Fibroblast of pulmonary artery (primary cell): ENCODE measurements at places on chromosomes 2 and 18.

- DNase-seq, result no peak
These were observed 316.9 kb upstream of the LRRTM4 start for GRCh38 chr2:77839102-77839501.

- peak; percentile 66 for DNase-seq
These were observed 30.7 kb upstream of the MLPH start for GRCh38 chr2:237456200-237456843.

- DNase-seq, result no peak
These were observed 95.0 kb downstream of the HNRNPLL start for GRCh38 chr2:38507712-38508111.

DNA sequence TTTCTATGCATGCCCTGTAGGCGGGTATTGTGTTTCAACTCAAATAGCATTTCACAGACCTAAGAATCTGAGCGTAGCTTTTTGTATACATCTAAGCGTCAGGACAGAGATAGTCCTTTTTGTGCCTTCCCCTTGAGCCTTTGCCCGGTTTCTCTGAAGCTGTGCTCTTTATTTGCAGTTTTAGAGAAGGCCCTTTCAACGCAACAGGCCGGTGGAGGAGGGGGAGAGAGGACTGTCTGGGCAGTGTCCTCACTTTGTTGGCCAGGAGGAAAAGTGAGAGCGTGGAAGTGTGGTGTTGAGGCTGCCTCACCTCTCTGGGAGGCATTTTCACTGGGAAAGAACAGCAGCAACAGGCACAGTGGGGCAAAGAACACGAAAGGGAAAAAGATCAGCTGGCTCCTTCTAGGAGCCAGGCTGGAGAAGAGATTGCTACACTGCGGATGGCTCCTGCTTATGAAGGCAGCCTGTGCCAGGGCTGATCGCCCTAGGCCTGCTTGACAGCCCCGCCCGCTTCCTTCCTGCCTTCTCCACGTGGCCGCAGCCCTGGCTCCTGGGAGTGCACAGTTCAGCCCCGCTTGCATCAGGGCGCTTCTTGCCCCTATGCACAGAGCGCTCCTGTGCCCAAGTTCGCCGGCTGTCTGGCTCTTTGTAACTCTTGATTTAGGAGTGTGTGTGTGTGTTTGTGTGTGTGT, 195.6 kb upstream of the POU3F3 start:
- no peak for DNase-seq

GRCh38 chr2:231395188-231396057, at the start of gene B3GNT7:
Gene B3GNT7, plus strand, starts transcription at chr2:231395710. Its CDS starts 94 bp downstream, at chr2:231395804.
- DNase-seq, result no peak

DNA sequence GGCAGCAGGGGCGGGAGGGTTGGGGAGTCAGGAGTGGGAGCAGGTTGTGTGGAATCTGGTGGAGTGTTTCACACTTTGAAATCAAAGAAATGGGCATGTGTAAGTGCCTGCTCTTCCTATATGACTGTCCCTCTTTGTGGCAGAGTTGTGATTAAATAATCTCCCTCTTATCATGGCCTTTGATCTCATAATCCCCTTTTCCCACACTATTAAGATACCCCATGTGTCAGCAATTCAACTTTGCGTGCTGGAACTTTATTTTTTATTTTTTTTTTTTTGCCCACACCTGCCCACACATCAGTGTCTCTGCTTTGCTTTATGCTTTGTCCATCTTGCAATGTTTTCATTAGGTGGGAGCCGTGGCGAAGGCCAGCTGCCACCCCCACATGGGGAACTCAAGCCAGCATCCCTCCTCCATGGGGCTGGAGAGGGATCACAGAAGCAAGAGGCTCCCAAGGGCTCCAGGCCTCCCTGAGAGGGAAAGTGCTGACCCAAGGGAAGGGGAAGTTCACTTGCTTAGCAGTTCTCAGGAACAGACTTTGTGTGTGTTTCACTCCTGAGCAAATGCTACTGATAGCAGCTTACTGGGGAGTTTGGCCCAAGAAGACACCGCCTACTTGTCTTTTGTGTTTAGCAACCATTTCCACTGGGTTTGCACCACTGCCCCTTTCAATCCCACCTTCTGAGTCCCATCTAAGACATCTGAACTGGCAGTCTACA, 243.4 kb downstream of the BCL11A start:
- DNase-seq, result no peak

GRCh38 chr2:216559625-216560156, 61.0 kb downstream of the RPL37A start:
- no peak for DNase-seq

DNA sequence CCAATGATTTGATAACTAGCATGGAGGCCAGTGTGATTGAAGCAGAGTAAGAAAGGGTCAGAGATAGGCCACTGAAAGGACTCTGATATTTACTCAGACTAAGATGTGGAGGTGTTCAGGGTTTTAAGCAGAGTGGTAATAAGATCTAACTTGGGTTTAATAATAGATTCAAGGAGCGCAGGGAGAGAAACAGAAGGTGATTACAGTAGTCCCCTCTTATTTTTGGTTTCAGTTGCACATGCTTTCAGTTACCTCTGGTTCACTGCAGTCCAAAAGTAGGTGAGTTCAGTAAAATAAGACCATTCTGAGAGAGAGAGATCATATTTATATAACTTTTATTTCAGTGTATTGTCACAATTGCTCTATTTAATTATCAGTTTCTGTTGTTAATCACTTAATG, 13.5 kb upstream of the GALNT13 start:
- DNase-seq, result no peak

DNA sequence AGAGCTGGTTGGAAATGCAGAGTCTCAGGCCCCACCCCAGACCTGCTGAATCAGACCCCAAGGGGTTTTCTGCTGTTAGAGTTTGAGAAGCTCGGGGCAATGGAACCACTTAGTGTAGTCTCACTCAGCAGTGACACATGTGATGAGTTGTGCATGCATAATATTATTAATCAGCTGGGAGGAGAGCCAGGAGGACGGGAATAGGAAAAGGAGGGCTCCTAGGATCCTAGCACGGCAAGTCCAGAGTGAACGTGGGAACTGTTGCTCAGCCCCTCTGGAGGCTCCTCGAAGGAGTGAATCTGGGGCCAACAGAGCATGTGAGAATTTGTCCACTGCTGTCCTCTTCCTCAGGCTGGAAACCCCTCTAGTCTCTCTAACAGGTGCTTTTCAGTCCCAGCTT, 87.1 kb downstream of the HS1BP3 start:
- DNase-seq, result peak; percentile 38

- DNase-seq, result no peak
These were observed 270.6 kb downstream of the SOCS6 start for GRCh38 chr18:70559446-70559845.

- peak; percentile 63 for DNase-seq
These were observed 3.2 kb downstream of the ID2 start for GRCh38 chr2:8684878-8685696.

GRCh38 chr2:147076634-147077033, 768.2 kb upstream of the ACVR2A start:
- DNase-seq, result peak; percentile 47

DNA sequence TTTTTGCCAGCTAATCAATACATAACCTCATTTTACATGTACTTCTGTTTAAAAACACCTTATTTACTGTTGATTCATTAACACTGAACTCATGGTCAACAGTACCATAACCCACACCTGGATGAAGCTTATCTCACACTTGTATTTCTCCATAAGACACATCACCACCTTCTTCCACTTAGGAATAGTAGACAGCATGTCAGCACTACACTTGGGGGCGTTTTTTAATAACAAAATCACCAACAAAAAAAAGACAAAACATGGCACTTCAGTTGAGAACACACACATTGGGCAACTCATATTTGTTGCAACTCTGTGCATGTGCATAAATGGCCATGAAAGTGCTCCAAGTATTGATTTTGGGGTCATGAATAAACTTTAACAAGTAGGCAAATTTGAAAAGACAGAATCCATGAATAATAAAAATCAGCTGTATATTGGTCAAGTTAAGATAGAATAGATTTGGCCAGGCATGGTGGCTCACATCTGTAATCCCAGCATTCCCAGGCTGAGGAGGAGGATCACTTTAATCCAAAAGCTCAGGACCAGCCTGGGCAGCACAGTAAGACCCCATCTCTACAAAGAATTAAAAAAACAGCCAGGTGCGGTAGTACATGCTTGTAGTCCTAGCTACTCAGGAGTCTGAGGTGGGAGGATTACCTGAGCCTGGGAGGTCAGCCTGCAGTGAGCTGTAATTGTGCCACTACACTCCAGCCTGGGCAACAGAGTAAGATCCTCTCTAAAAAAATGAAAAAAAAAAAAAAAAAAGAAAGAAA, 84.4 kb upstream of the SRD5A2 start:
- no peak for DNase-seq

DNA sequence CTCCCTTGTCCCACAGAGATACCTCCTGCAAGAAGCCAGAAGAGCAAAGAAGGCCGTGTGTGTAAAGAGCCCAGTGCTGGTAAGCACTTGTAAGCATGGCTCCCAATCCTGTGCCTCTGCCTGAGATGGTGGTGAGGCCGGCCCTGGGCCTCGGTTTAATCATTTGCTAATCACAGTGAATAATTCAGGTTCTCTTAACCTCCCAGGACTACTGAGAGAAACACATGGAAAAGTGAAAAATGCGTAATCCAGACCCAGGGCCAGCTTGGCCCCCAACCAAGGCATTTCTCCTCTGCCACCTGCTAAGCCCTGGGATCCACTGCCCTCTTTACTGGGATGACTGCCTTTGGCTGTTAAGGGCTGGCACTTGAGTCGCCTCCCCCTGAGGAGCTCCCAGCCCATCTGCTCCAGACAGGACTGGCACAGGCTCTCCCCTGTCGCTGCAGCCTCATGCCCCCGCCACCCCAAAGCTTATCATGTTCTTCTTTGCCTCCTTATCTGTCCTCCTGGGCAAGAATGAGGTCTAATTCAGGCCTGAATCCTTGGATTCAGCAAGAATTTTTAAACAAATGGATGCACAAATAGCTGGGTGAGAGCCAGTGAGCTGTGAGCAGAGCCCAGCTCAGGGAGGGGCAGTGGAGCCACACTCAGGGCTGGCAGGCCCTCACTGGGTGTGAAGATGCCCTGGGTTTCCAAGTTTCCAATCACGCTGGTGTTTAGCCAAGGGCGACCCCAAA, 193.9 kb upstream of the HS6ST1 start:
- no peak for DNase-seq

GRCh38 chr2:162106746-162107145, 32.7 kb upstream of the DPP4 start:
- no peak for DNase-seq

GRCh38 chr2:12921321-12921720, 204.6 kb downstream of the TRIB2 start:
- DNase-seq, result no peak

- no peak for DNase-seq
These were observed 61.5 kb downstream of the AGAP1 start for GRCh38 chr2:235555371-235555770.

- peak; percentile 81 for DNase-seq
These were observed 190.5 kb downstream of the RND3 start for GRCh38 chr2:150296770-150297546.

GRCh38 chr18:9594823-9595596, 19.3 kb downstream of the PPP4R1 start:
- DNase-seq, result peak; percentile 37

- DNase-seq, result no peak
These were observed 72.4 kb upstream of the GPC1 start for GRCh38 chr2:240362826-240363745.
